ENCODE measurements at places on chromosomes 16 and 17.
A peak's percentile ranks its signal among the peaks of the same experiment; 100 is the strongest.

GRCh38 chr17:5437721-5438317 is 1.1 kb downstream of the C1QBP start:
- no peak for DNase-seq

DNA sequence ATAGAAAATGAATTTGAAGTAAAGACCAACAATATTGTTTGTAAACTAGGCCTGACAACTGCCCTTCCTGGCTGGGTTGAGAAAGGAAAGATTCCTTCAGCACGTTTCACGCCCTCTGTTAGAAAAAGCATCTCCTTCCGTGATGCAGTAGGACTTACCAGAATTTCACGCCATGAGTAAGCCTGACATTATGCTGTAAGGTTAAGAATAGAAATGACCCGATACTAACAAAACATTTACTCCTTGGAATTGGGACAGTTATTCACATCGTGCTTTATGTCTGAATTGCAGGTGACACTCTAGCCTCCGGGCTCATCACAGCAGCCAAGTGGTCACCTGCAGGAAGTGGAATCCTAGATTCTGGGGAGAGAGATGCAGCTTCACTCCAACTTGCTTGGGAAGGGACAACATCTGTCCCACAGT is 17.5 kb downstream of the MARCHF10 start:
- no peak for DNase-seq

- DNase-seq, result no peak
Measured at GRCh38 chr16:6266703-6267102, 1065.9 kb upstream of the RBFOX1 start.

DNA sequence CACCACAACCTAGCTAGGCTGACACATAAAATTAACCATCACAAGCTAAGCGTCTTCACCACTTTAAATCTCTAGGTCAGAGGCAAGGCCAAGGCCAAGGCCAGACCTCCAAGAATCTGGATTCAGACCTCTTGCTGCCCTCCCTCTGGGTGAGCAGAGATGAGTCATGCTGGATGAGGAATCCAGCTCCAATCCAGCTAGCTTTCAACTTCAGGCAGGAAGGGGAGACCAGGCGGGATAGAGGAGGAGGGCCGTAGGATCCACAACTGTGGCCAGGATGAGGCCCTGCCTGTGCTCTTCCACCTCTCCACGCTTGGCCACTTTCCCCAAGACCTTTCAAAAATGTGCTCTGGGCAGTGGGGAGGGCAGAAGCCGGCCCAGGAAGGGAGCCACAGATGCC is 14.7 kb downstream of the LRRC75A start:
- no peak for DNase-seq

DNA sequence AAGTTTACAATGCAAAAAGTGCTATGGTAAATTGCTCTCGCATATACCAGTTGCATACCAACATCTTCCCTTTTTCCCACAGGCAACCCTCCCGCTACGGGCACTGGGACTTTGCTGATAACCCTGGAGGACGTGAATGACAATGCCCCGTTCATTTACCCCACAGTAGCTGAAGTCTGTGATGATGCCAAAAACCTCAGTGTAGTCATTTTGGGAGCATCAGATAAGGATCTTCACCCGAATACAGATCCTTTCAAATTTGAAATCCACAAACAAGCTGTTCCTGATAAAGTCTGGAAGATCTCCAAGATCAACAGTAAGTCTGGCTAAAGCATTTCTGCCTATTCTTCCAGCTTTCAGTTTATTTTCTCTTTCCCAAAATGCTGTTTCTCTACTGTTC is 27.9 kb upstream of the HSBP1 start:
- no peak for DNase-seq

DNA sequence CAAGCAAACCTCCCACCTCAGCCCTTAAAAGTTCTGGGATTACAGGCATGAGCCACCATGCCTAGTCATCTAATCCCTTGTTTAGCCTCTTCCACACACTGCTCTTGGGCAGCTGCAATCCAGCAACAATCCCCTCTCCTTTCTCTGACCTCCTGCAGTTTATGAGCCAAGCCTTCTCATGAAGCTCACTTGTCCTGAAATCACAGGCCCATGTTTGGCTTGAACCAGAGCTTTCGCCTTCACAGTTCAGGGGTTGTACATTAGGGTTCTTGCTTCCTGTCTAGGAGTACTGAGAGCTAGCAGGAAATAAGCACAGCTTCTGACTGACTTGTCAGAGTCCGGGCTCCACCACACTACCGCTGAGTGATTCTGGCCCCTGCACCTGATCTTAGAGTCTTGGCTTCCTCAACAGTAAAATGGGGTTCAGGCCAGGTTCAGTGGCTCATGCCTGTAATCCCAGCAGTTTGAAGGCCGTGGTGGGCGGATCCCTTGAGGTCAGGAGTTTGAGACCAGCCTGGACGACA is 16.3 kb downstream of the ERAL1 start:
- peak; percentile 55 for DNase-seq

DNA sequence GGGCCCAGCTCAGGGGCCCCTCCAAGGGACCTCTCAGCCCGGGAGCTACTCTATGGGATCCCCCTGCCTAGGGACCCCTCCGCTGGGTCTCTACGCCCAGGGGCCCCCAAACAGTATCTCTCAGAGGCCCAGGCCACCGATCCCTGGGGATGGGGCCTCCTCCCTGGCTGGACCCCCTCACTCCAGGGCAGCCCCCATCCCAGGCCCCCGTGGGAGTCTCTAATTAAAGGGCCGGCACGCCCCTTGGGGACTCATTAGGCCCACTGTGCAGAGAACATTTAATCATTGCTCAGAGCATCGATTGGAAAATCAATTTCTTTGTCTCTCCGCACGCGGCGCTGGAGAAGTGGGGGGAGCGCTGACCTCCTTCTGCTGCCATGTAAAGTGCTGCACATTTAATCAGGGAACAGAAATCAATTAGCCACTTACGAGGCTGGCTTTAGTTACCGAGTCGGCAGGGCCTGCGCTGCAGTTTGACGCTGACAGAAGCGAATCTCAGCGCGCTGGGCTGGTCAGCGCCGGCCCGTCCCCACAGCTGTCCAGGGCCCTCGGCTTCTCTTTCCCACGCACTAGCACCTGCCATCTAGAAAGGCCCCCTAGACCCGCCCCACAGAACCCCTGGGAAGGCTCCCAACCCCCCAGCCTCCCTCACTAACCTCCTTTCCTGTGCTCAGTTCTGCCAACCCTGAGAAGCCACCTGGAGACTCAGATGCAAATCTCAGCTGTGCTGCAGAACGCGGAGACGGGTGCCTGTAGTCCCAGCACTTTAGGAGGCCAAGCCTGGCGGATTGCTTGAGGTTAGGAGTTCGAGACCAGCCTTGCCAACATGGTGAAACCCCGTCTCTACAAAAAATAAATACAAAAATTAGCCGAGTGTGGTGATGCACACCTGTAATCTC is 20.2 kb upstream of the C1QL1 start:
- no peak for DNase-seq

DNA sequence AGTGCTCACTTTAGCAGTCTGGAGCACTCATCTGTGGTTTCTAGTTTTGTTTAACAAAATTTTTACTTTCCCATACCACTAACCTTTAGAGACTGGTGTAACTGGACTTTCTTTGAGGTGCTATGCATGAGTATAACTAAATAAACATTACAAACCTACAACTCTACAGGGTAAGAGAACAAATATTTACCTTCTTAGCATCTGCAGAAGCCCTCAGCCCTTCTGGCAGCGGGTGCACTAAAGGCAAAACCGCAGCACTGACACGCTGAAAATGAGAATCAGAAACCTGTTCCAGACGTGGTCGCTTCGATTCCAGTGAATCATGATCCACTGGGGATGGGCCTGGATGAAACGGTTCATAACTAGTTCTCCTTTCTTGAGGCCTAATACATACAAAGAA is 43.7 kb downstream of the NCOR1 start:
- DNase-seq, result no peak

DNA sequence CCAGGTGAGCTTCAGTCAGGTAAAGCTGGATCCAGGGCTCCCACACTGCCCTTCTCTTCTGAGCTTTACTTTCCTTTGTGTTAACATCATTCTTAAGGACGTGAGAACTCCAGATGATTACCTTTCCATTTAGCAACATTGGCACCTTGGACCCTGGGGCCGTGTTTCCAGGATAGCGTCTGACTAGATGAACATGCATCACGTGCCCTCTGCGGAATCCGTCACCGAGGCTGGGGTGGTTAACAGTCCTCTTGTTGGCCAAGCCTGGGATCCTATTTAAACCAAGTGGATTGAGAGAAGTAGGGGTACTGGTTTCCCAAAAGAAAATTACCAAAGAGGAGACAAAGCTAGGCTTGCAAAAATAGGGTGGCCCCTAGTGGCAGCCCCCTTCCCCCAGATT is 3.9 kb upstream of the LAT start:
- DNase-seq, result no peak

GRCh38 chr17:16933317-16934132 is 38.4 kb downstream of the TNFRSF13B start:
- no peak for DNase-seq

DNA sequence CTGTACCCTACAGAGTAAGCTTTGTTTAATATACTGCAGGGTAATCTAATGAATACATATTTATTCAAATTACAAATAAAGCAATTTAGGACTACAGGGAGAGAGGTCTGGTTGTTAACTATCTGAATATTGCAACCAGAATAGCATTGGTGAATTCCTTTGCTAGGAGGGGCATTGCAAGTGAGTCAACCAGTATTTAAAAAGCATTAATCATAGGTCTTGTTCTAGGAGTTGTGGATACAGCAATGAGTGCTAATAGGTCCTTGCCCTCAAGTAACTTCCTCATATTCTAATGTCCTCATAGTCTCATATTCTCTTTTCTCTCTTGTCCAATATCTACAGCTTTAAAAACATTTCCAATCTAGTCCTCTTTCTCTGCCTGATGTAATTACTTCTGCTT is 531.4 kb downstream of the CDH11 start:
- DNase-seq, result no peak

DNA sequence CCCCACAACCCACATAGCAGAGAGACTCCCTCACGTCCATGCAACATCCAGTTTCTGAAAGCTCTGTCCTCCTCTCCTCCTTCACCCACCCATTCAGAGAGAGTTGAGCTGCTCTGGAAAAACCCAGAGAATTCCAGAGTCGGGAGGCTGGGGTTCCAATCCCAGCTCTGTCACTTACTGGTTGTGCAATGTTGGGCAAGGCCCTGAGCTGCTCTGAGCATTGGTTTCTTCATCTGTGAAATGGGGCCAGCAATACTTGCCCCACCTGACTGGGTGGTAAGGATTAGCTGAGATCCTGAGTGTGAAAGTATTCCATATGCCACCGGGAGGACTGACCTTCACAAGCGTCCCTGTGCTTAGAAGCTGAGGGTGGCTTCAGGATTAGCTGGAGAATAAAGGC is 12.2 kb upstream of the DLX4 start:
- DNase-seq, result no peak

DNA sequence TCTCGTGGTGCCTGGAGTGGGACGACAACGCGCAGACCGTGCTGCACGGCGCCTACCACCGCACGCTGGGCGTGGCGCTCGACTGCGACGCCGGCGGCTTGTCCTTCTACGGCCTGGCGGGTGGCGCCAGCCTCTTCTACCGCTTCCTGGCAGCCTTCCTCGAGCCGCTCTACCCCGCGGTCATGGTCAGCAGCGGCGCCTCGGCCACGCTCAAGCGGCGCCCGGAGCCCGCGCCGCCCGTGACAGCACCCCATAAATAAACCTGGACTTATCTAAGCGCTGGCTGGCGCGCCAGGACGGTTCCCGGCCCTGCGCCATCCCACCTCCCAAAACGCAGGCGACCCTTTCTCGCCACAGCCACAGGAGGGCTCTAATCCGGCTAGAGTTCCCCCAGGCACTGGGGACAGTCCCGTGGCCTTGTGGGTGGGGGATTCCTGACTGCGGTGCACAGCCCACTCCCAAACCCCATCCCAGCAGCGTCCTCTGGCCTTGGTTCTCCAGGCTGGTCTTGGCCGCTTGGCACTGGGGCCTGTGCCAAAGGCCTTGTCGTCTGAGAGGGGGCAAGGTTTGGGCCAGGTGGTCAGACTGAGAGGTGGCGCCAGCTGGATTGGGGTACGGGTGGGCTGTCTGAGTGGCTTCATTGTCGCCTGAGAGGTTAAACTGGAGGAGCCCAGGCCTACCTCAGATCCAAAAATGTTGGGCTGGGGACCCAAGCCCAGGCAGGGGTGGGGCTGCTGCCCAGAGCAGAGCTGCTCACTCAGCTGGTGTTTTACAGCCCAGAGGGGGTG is 10.1 kb upstream of the SLC16A5 start:
- DNase-seq, result peak; percentile 35

DNA sequence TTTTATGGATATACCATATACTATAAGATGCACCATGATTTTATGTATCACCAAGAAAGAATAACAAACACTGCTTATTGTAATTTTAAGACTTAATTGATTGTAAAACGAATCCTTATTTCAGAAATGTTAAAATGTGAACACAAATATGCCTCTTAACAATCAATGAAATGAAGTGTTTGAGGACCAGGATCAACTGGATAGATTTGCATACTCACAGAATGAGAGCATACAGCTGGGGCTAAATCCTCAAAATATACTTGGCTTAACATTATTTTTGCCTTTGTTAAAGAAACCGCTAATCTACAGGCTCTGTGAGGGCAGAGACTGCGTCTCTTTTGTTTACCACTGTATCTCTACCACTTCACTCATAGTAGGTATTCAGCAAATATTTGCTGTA is 93.6 kb downstream of the SPACA3 start:
- DNase-seq, result no peak

GRCh38 chr17:46053911-46054534 is 55.0 kb downstream of the STH start:
- DNase-seq, result no peak

DNA sequence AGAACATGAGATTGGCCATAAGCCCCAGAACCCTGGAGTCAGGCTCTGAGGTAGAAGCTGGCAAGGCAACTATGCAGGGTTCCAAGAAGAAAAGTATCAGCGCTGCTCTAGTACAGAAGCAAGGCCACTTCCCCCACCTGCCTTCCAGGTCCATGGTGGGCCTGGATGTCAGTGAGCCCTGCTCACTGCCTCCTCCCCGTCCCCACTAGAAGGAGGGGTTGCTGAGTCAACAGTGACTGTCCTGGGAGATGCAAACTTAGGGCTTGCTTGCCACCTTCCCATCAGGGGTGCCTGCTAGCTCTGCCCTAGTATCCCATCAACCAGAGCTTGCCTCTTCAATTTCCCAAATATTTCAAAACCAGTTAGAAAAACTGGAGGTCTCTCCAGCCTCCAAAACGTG is 29.6 kb upstream of the SREBF1 start:
- no peak for DNase-seq

All from stimulated activated naive CD4-positive, alpha-beta T cell (primary cell).